ENCODE measurements at places on chromosomes 11 and 22.

- no peak for DNase-seq
Observed at GRCh38 chr22:31584804-31585160, 77.2 kb downstream of the PISD start.

DNA sequence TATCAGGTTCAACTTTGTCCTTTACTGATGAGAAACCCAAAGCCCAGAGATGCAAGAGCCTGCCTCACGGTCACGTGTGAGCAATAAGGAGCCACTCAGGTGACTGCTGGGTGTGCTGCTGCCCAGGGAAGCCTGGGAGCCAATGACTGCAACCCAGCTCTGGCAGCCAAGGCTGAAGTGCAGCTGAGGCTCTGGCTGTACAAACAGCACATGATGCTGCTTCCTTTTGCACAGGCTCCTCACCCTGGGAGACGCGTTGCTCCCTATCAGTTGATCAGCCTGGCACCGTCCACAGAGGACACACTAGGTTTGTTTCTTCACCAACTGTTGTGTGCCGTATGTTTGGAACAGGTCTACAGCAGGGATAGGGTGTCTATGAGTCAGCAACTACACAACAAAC is 168.7 kb downstream of the EFCAB6 start:
- no peak for DNase-seq

- no peak for DNase-seq
Observed at GRCh38 chr11:46202149-46202548, 75.3 kb upstream of the CREB3L1 start.

DNA sequence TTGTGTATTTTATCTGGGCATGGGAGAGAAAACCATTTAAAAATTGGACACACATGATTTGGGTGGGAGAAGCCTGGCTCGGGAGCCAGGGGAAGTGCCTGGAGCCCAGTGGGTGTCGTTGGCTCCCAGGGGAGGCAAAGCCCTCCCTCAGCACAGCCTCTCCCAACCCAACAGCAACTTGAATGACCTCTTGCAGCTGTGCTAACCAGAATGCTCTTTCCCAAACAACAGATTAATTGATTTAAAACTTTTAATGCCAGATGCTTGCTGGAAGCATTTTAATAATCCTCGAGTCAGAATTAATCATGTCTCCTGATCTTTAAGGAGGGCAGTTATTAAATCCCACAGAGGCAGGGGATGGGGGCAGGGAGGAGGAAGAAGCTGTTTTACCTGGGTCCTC is 401.6 kb downstream of the BUD13 start:
- DNase-seq = no peak

DNA sequence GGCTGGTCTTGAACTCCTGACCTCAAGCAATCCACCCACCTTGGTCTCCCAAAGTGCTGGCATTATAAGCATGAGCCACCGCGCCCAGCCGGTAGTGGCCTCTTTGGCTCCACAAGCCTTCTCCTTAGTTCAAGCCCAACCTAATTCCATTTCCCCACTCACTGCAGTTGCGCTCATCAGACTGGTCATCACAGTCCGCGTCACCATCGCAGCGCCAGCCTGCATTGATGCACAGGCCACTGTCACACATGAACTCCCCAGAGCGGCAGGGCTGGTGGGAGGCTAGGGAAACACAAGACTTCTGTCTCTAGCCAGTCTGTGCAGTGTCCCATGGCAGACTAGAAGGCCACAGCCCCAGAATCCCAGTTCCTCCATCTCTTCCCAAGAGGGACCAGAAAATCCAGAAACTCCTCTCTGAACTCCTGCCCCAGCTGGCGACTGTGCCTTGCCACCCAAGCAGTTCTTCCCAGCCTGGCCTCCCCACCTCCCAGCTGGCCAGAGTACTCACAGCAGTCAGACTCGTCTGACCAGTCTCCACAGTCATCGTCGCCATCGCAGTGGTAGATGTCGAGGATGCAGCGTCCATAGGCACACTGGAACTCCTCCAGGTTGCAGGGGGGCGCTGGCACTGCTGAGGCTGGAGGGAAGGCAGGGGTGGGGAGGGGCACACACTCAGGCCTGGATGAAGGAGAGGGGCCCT is 19.8 kb downstream of the LRP4 start:
- no peak for DNase-seq

GRCh38 chr11:17635551-17635938 is 83.8 kb upstream of the MYOD1 start:
- DNase-seq = peak; percentile 41

DNA sequence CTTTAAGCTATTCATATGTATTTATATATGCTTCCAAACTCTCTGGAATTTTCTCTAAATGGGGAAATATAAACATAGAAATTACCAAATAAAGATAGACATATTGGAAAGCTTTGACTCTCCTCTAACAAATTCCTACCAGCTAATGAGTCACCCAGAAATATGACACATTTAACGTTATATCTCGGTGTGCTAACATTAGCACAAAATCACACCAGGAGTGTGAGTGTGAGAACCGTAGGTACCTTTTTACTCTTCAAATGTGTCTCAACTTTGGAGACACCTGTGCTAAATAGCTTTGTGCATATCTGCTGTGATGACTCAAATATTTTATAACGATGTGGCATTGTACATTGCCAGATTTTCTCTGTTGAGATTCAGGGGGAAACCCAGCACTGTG is 714.4 kb downstream of the METTL15 start:
- no peak for DNase-seq

- no peak for DNase-seq
Observed at GRCh38 chr11:72132646-72133045, 2.9 kb upstream of the FOLR3 start.

DNA sequence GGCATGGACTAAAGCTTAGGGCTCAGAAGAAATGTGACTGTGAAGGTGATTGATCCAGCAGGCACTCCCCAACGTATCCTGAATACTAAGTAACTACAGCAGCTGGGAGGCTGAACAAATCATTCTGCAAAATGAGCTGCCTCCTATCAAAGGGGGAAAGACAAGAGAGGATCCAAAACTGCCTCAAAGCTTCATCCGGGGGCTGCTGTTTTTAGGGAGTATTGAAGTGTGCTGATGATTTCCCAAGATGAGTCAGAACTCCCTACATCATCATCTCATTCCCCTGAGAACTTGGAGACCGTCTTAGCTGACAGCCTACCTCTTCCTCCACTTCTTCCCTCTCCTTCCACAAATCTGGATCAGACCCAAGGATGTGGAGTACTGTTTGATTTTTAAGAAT is 108.4 kb upstream of the GRAMD1B start:
- no peak for DNase-seq

DNA sequence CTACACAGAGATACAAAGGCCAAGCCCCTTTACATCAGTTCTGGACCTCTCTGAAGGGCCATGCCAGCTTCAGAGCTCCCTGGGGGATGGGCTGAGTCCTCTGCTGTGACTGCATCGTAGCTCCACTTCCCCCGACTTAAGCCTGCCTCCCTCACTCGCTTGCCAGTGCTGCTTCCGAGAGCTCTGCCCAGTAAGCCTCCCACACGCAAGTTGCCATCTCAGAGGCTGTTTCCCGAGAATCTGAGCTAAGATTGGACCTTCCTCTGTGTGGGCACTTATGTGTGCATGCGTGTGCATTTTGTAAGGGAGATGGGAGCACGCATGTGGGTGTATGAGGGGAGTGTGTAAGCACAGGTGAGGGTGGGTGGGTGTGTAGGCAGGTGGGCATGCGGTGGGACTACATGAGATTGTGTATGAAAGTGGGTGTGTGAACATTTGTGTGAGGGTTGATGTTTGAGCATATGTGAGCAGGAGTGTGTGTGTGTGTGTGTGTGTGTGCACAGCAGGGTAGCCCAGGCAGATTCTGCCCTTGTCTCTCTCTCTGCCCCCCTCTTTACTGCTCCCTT is 163.0 kb upstream of the SYT13 start:
- no peak for DNase-seq

DNA sequence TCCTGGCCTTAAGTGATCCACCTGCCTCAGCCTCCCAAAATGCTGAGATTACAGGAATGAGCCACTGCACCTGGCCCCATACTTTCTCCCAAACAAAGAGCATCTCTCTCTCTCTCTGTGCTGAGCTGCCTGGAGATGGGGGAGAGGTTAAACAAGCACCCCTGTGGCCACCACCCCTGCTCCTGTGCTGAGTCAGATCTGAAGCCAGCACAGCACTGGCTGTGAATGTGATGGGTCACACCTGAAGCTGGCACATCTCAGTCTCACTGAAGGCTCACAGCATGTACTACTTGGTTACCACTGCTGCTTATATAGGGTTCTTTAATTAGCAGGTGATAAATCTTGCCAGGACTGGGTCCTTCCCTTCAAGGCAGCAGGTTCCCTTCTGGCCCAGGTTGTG is 10.8 kb upstream of the WEE1 start:
- DNase-seq = no peak

DNA sequence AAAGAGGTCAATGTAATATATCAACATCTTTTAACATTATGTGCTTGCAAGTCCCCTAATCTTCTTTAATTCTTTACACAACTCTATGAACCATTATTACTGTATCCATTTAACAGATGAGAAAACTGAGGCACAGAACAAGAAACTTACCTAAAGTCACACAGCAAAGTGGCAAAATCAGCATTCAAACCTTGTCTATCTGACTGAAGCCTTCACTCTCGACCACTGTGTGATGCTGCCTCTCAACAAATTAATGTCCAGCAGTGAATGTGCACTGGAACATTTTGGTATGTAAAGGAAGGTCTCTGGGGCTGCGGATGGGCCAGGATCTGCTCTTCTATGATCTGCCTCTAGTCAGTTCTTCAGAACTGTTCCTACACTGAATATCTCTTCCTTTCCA is 42.1 kb downstream of the PRCP start:
- no peak for DNase-seq

GRCh38 chr22:31753005-31753633 is 700 bp upstream of the DEPDC5 start:
- DNase-seq = no peak

- DNase-seq = no peak
Observed at GRCh38 chr22:44201665-44202064, 20.9 kb downstream of the PARVG start.
